ENCODE measurements at places on chromosomes 3 and 15.

DNA sequence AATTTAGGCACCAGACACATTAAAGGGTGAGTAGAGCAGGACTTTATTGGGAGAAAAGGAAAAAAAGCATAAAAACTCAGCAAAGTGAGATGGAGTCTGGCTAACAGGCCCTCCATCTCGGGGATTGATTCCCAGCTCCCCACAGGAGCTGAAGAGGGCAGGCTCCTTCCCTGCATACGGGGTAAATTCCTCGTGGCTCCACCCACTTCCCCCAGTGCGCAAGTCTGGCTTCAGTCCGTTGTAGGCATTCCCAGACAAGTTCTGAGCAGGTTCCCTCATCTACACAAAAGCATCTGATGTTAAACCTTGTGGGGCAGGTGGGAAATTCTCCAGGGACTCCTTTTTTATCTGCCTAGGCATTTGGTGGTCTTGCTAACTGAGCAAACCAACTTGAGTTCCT lies 722.6 kb downstream of the ZNF385D start:
- DNase-seq, result no peak

GRCh38 chr15:31472636-31473384 lies 146.2 kb downstream of the KLF13 start:
- DNase-seq, result peak; percentile 23

GRCh38 chr3:31465999-31466398 lies 66.7 kb upstream of the STT3B start:
- DNase-seq, result peak; percentile 16

DNA sequence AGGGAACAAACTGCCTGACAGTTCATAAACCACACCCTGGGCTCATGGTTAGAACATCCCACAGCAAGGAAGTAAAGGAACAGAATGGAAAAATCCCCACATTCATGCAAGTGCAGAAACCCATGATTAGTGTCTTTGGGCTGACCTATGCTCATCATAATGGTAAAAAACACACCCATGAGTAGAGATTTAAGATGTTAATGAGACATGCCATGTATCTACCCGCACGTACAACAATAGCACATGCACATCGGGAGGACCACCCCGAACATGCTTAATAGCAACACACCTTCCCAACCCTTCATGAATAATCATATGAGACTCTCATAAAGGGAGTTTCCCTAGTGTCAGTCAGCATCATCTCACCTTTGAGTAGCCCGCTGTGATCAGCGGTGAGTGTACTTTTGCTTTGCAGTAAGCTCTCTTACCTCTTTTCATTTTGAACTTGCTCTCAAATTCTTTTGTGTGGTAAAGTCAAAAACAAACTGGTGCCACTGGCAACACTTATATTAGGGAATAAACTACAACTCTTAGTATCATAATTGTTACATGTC lies 23.2 kb downstream of the ZBED2 start:
- no peak for DNase-seq

DNA sequence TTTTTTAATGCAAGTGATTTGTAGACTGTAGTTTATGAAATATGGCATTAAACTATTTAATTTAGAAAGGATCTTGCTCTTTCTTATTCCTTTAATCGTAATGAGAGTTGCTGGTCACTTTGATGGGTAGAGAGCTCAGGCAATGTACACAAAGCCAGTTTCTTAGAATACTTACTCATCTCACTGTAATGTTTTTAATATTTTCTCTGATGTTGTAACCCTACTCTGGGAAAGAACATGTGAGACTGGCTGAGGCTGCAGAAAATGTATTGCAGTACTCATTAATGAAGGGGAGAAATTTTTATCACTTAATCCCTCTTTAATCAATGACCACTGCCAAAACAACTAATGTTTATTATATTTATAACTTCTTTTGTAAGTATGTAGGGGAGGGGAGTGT lies 479.4 kb upstream of the KCNMB2 start:
- no peak for DNase-seq

- DNase-seq, result peak; percentile 83
These were observed 138.7 kb downstream of the PEX5L start for GRCh38 chr3:179898024-179898423.

GRCh38 chr3:147389717-147390116 lies 16.6 kb downstream of the ZIC4 start:
- DNase-seq, result no peak

GRCh38 chr3:188876370-188876769 lies 295.4 kb upstream of the TPRG1 start:
- DNase-seq, result no peak

GRCh38 chr3:14467814-14468620 lies 65.6 kb downstream of the SLC6A6 start:
- DNase-seq, result peak; percentile 40

GRCh38 chr3:52670621-52671521 lies 14.8 kb downstream of the PBRM1 start:
- peak; percentile 100 for DNase-seq

DNA sequence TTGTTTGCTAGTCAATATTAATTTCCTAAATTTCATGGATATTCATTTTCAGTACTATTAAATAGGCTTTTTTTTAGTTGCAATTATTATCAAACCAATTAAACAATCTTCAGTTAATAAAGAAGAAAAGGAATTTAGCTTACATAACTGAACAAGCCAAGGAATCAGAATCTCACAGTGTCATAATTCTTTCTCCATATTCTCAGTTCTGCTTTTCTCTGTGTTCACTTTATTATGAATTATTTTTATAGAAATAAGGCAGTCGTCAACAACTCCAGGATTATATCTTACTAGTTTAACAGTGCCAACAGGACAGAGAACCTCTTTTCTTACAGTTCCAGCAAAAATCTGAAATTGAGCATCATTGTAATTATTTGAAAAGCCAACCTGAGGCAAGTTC lies 221.7 kb downstream of the CGGBP1 start:
- DNase-seq, result no peak

- DNase-seq, result no peak
These were observed 256.6 kb upstream of the CFAP20DC start for GRCh38 chr3:59306436-59306835.

DNA sequence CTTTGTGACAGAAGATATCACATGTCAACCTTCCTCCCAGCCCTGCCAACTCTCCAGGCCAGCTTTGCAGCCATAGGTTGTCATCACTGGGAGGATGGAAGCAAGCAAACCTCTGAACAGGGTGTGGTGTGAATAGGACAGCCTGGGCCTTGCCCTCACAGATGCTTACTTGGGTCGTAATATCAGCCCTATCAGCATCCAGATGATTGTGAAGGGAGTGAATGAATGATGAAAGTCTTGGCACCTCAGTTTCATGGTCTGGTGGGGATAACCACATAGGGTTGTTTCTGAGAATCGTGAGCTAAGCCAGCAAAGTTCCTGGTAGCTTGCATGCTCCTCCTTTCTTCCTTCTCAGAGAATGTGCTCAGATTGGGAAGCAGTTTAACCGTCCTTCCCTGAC lies 55.1 kb upstream of the POLR2M start:
- no peak for DNase-seq

- DNase-seq, result no peak
These were observed 113.2 kb downstream of the RFTN1 start for GRCh38 chr3:16400106-16400931.
